ENCODE measurements at places on chromosomes 16 and 17.

DNA sequence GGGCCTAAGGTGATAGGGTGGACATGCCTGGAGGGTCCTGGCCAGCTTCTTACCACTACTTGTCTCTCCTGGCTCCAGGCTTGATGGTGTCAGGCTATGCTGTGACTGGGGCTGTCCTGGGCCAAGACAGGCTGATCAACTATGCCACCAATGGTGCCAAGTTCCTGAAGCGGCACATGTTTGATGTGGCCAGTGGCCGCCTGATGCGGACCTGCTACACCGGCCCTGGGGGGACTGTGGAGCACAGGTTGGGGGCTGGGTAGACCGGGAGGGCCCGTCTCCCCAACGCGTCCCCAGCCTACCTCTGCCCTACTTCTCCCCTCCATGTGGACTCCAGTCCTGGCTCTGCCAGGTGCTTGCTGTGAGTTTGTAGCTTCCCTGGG lies 4.5 kb downstream of the SPATA20 start:
- DNase-seq = peak; percentile 62

DNA sequence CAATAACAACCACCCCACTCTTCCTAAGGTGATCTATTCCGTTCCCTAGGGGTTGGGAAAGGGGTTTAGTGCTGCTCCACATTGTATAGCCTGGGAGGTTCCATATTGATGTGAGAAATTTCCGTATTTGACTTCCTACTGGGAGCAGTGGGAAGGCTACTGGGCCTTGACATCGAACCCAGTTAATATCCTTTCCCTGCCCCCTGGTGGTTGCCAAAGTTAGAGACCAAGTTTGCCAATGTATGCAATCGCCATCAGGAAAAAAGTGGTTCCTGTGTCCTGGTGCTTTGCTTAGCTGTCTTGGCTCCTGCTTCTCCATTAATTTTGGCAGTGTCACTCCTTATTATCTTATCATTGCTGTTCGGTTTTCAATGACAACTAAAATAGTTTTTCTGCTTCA lies 914.9 kb downstream of the KCNJ2 start:
- no peak for DNase-seq

DNA sequence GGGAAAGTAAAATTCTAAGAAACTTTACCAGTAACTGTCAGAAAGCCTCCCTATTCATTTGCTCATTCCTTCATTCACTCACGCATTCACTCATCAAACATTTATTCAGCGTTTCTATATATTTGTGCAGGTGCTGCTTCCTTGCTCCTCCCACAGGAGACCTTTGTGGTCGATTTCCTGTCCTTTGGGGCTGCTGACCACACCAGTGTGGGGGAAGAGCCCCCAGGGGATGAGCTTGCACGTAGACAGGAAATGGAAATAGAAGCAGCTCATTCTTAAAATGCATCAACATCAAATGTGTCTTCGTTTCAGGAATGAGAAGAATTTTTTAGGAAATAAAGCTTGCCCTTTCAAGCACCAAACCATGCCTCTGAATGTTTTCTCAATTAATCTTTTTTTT lies 9.6 kb downstream of the PIK3R6 start:
- DNase-seq = no peak

DNA sequence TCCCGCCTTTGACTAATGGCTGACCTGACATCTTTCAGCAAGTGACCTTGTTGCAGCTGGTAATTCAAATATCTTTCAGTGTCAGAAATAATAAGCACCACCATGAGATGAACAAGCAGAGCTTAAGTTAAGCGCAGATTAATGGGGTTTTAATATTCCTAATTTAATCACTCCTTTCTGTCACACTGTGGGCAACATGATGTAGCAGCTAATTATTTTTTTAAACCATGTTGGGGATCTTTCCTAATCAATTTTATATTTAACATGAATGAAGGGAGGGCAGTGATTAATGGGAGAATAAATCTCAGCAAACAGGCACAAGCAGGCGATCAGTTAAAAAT lies 353.6 kb upstream of the TNRC6C start:
- no peak for DNase-seq

- no peak for DNase-seq
Measured at GRCh38 chr17:61444075-61444474, 8.1 kb upstream of the TBX4 start.

- DNase-seq = peak; percentile 90
Measured at GRCh38 chr17:19762515-19762961, 14.4 kb upstream of the ALDH3A1 start.

DNA sequence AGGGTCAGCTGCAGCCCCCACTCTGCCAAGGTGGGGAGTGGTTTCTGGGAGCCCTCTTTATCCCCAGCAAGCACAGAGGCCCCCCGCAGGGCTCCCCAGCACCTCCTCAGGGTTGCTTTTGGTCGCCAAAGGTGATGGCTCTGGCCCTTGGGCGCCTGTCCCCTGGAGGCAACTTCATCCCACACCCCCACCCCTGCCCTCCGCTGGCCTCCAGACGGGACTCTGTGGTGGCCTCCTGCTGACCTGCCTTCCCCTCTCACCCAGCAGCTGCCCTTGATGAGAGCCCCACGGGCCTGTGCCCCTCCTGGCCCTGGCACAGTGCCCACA lies 7.8 kb upstream of the RHOT2 start:
- no peak for DNase-seq

- no peak for DNase-seq
Measured at GRCh38 chr16:23254338-23254737, 47.8 kb upstream of the SCNN1B start.

- no peak for DNase-seq
Measured at GRCh38 chr16:7257016-7257415, 75.6 kb upstream of the RBFOX1 start.

DNA sequence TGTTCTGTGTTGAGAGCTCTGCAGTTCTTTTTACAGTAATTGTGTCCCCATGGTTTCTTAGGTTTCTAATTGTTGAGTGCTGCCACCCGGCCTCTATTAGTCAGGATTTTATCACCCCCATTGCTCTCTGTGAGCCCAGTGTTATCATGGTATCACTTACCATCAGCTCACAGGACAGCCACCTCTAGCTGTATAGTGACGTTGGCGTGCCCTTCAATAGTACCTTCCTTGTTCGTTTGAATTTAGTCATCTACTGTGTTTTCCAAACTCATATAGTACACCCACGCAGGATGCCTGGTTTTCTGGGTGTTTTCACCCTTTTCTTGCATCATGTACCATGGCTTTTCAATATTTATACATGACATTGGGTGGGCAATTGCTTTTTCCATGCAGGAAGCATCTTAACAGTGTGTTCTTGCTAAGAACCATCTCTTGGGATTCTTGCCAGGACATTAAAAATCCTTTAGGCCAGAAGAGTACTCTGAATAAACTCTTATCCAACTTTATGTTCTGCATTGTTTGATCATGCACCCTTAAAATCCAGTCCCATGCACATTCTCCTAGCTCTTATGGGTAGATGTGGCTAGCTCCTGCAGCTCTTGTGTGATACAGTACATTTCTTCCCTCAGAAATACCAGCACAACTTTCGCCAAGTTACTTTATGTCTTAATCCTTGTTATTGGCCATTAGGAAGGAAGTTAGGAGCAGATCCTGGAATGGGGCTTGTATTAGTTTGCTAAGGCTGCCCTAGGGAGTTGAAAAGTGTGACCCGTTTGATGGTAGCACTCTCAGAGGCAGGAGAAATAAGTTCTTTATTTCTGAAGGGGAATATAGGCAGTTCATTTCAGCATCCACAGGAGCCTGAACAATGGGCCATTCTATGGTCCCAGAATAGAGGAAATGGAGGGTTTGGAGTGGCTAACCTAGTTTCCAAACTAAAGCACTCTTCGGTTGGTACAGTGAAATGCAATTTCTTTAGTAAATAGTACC lies 11.3 kb upstream of the ABCA10 start:
- DNase-seq = no peak

DNA sequence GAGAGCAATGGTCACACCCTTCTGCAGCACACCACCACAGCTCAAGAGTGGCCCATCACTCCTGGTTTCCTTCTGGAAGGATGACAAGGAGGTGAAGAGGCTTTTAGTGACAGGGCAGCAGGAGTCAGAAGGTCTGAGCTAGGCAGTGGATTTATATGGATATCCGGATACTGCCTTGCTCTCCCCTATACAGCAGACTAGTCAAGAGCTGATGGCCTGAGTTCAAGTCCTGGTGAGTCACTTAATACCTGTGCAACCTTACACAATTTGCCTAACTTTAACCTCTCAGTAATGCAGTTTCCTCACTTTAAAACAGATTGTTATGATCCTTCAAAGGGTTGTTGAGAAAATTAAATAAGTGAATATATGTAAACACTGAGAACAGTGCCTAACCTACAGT lies 22.9 kb downstream of the MYO18A start:
- no peak for DNase-seq

DNA sequence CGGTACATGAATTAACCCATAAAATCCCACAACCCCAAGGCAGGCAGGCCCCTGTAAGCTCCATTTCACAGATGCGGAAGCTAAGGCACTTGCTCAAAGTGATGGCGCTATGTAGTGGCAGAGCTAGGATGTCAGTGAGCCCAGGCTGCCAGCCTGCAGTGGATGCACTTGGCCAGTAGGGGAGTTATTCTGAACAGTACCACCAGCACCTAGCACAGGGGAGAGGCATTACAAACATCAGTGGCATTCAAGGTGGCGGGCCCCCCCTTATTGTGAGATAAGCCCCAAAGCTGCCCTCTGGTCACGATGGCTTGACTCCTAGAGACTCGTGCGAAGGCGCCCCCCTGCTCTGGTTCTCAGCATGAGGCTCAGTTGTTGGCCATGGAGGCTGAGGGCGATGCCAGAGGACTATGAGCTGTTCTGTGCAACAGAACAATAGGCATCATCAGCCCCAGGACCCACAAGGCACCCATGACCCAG lies 33.8 kb downstream of the GTF3C1 start:
- DNase-seq = no peak

- DNase-seq = no peak
Measured at GRCh38 chr16:2468725-2469398, 2.2 kb upstream of the NTN3 start.

DNA sequence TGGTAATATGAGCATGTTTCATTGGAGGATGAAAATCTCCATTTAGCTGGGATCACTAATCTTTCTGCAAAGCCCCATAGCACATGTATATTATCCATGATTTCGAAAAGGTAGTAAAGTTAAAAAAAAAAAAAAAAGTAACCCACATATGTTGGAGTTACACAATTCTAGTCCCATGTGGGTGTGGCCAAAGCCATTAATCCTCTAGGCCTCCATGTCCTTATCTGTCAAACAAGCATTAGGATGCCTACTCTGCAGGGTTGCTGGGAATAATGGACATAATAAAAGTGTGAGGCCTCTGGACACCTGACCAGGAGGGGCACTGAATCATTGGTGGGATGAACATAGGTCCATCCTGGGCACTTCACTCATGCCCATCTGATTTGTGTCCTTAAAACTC lies 29.2 kb upstream of the VAT1L start:
- DNase-seq = no peak

GRCh38 chr17:5381542-5381941 lies 37.9 kb downstream of the NUP88 start:
- no peak for DNase-seq

DNA sequence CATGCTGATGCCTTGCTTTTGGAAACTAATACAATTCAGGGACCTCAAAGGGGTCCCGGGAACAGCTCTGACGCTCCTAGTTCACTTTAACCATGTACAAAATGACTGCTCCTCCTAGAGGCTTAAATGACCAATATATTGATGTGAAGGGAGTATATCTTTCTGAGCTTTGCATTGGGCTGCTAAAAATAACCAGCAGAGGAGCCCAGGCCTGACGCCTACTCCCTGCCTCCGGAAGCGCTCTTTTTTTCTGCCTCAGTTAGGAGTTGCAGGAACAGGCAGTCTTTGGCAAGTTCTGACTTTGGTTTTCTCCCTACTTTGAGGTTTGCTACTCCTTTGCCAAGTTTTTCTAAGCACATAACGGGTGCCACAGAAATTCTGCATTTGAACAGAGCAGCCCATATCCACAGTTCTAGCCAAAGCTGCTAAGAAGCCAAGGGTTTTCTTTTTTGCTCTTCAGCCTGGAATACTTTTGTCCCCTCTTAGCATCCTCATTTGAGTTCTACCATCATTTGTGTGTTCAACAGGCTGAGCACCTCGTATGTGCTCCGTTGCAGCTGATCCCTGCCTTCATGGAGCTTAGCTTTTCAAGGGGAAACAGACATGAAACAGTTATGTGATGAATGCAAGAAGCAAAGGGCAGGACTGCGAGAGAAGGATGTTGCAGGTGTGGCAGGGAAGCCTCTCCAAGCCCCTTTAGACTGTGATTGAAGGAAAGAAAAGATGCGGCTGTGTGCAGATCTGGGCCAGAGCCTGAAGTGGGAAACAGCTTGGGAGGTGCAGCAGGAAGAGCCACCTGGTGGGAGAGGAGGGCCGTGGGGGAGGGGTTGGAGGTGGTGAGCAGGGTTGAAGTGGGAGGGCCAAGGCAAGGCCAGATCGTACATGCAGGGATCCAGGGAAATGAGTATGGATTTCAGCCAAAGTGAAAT lies 2.8 kb upstream of the NAGPA start:
- no peak for DNase-seq

GRCh38 chr17:73551759-73552158 lies 92.5 kb downstream of the SDK2 start:
- no peak for DNase-seq

DNA sequence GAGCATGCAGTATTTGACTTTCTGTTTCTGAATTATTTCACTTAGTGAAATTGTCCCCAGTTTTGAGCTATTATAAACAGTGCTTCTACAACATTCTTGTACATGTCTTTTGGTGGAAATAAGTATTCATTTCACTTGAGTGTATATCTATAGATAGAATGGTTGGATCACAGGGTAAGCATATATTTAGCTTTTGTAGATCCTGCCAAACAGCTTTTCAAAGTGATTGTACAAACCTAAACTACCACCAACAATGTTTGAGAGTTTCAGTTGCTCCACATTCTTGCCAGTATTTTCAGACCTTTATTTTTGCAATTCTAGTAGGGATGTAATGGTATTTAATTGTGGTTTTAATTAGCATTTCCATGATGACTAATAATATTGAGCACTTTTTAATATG lies 91.6 kb downstream of the CCT6B start:
- no peak for DNase-seq

GRCh38 chr16:75138636-75139035 lies 9.7 kb upstream of the ZFP1 start:
- no peak for DNase-seq

DNA sequence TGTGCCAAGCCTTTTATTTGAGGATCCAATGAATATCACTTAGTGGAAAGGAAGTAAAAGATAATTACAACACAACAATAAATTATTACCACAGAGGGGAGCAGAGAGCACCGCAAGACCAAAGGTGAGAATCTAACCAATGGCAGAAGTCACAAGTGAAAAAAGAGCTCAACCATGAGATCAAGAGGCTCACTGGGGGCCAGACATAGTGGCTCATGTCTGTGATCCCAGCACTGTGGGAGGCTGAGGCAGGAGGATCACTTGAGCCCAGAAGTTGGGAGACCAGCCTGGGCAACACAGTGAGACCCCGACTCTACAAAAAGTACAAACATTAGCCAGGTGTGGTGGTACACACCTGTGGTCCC lies 17.7 kb downstream of the ANKRD11 start:
- DNase-seq = no peak

DNA sequence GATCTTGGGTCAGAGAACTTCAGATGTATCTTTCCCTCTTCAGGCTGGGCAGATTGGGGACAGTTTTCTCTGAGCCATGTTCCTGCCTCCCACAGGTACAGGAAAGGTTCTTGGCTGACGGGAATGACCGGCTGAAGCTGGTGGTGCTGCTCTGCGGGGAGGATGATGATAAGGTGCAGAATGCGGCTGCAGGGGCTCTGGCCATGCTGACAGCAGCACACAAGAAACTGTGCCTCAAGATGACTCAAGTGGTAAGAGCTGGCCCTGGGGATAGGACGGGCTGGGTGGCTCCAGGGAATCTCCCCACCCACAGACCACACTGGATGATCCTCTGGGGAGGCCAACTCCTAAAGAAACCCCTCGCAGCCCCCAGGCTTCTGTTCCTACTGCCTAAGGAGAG lies 10.9 kb downstream of the SLC35G3 start:
- no peak for DNase-seq

Measured in posterior vena cava (tissue), 2 donors.